Bone marrow (tissue), 2 donors: ENCODE measurements at places on chromosomes 5 and 9.
A peak's percentile ranks its signal among the peaks of the same experiment; 100 is the strongest.

DNA sequence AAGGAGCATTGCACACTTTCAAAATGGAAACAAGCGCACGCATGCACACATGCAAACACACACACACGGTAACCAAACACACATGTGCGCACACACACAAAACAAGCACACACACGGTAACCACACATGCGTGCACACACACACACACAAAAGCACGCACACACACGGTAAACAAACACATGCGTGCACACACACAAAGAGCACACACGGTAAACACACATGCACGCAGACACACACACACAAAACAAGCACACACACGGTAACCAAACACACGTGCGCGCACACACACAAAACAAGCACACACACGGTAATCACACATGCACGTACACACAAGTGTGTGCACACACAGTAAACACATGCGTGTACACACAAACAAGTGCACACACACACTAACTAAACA, 19.3 kb upstream of the SLC6A3 start:
- DNase-seq = no peak

- no peak for DNase-seq
Measured at GRCh38 chr9:125681086-125681622, 25.9 kb downstream of the MAPKAP1 start.

DNA sequence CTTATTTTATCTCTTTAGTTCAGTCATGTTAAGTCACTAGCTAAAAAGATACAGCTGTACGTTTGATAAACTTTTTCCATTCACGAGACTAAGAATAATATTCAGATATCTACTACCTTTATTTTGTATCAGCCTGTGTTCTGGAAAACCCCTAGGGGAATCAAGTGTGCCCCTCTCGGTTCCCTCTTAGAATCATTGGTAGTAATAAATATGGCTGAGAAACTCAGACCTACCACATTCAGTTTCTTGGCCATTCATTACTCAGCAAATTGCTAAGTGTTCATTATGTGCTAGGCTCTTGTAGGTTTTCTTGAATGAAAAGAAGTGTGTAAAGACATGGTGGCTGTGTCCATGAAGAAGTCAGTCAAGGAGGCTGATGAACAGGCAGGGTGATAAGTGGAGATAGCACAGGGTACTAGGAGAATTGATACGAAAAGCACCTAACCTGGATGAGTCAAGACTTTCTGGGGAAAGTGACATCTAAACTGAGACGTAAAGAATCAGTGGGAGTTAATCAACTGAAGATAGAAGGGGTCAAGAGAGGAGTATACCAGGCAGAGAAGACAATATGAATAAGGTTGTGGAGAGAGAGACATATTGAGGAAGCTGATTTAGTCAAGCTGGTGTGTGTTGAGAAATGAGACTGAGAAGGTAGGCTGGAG, 86.2 kb downstream of the CSNK1G3 start:
- DNase-seq = no peak

- DNase-seq = no peak
Measured at GRCh38 chr9:134662143-134662876, 20.7 kb downstream of the COL5A1 start.

DNA sequence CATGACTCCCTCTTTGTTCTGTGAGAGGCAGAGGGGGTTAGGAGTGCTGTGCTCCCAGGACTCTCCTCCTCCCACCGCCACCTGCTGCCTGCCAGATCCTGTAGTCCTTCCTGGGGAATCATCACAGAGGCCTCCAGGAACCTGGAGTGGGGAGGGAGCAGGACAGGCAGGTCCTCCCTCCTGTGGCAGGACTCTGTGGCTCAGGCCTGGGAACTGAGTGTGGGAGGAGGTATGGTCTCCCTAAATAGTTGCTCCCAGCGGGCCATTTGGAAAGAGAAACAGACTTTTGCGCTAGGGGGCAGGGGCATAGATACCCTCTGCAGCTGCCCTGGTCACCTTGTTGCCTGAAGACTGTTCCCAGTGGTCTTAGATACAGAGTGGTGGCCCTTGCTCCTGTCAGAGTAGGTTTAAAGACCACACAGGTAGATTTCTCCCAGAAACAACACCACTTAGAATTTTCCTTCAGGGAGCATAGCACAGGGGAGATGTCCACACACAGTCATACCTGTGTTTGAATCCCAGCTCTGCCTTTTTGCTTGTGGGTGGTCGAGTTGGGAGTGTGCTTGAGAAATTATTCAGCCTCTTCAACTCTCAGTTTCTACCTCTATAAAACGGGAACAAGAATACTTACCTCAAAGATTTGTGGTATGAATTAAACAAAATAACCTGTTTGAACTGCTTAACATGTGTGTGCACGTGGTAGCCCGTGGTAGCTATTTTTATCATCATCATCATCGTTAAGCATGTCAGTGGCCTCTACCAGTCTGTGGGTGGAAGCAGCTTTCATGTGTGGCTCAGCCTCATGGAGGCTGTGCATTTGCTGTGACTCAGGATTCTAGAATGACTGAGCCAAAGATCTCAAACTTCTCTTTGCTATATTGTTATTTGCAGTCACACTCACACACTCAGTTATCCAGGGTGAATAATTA, 55.8 kb downstream of the SLC22A5 start:
- DNase-seq = peak; percentile 81

DNA sequence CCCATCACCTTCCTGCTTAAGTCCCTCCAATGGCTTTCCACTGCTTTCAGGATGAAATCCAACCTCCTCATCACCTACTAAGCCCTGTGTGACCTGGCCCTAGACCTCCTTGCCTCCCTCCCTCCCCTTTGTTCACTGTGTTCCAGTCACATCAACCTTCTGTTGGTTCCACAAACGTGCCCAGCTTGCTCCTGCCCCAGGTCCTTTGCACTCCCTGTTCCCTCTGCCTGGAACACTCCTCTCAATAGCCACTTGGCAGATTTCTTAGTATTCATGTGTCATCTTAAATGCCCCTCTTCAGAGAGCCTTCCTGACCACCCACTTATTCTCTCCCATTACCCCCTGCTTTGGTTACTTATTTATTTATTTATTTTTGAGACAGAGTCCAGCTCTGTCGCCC, 24.1 kb upstream of the STXBP1 start:
- no peak for DNase-seq

- no peak for DNase-seq
Measured at GRCh38 chr5:126499853-126500342, 76.7 kb downstream of the GRAMD2B start.

DNA sequence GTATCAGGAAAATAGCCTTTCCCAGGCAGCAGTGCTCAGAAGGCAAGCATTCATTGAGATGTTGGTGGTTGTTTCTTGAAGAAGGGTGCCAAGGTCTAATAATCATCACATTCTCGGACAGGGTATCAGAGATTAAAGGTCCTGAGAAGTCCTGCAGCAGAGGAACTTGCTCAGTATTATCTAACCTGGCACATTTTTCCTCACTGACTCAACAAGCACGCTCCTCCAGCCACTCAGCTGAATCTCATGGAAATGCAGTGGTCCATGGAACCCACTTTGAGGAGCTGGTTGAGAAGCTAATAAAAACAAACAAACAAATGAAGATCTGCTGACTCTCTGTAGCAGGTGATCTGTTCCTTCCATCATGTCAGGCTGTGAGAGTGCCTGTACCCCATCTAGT, 35.3 kb upstream of the ICE1 start:
- DNase-seq = no peak

DNA sequence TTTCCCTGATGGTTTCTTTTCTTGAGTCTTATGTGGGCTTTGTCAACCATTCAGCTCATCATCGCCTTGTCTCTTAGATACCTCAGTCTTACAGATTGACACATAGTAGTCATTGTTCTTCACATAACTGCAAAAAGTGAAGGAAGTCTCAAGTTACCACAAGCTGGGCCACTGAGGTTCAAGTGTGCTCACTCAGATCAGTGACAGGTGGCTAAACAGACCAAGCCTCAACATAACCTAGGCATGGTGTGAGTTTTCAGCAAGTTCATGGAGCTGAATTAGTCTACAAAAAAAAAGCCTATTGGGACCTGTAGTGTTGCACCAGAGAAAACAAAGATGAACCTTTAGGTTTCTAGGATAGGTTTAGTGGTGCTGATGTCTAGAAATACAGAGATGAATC, 58.2 kb downstream of the RFK start:
- no peak for DNase-seq

- DNase-seq = no peak
Measured at GRCh38 chr5:151205411-151205810, 18.5 kb downstream of the CCDC69 start.

DNA sequence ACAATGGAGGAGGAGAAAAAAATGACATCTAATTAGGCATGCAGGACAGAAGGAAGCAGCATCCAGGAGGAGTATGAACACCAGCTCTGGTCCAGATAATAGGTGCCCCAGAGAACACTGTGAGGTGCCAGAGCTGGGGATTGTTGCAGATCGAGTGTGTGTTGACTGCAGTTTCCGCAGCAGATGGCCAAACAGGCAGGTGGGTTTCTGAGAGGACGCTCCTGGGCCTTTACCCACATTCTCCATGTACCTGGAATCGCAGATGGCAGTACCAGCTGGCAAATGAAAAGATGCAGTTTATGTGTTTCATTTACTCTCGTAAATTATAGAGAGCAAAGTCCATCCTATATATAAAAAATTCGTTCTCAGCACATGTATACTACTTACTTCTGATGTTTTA, 182.2 kb upstream of the ISL1 start:
- no peak for DNase-seq
